ENCODE measurements at places on chromosomes 2 and 18. TPM values are rescaled to one million over a fixed set of nuclear protein-coding genes. Genes with fewer than 3 reads are reported as not detected.

- DNase-seq, result no peak
These were observed 1056.7 kb upstream of the FANCL start for GRCh38 chr2:59297816-59298215.

GRCh38 chr2:79434362-79434761 is 78.5 kb upstream of the CTNNA2 start:
- no peak for DNase-seq

DNA sequence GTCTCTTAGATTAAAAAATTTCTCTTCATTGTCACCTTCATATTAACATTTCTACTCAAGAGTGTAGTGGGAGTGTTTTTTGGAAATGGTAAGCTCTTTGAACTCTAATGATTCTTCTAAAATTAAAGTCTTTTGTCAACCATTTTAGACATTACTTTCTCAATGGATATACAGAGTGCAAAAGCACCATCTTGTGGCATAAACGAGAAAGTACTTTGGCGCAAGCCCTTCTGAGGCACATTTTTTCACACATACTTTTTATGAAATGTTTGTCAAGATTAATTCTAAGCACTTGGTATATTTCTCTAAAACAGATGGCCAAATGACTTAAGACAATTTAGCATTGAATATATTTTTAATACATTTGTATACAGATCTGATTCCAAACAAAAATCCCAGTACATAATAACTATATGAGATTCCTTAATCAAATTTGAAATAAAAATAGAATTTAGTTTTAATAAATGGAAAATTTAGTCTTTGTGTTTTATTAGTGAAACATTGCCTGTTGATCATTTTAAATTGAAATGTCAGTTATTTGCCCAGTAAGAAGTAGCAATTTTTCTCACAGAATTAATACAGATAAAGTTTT is 63.3 kb upstream of the GALNT5 start:
- DNase-seq, result peak; percentile 20

GRCh38 chr2:137302957-137303356 is 537.6 kb downstream of the THSD7B start:
- DNase-seq, result no peak

DNA sequence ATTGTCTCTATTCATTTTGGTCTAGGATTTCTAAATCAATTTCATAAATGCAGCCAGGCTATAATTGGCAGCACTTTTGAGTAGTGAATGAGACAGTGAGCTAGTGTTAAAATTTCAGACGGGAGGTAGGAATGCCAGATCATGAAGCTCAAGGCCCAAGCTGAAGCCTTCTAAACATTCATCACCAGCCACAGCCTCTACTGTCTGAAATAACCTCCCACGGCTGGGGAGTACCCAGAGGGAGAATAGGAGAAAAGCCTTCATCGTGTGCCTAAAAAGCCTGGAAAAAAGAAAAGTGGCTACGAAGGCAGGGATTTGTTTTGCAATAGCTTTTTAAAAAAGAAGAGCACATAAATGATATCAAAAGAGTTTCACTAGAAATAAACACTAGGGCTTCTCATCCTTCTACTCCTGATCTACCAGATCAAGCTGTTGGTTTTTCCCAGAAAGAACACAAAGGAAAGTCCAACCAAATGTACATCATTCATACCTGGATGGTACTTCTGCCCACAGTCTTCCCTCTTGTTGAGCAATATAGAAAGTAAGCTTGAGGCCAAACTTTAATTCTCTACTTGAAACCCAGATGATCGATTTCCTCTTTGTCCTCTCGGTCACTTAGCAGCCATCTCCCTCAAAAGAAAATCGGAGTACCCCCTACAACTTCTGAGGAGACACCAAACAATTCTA is 48.1 kb upstream of the SLC39A10 start:
- DNase-seq, result no peak

DNA sequence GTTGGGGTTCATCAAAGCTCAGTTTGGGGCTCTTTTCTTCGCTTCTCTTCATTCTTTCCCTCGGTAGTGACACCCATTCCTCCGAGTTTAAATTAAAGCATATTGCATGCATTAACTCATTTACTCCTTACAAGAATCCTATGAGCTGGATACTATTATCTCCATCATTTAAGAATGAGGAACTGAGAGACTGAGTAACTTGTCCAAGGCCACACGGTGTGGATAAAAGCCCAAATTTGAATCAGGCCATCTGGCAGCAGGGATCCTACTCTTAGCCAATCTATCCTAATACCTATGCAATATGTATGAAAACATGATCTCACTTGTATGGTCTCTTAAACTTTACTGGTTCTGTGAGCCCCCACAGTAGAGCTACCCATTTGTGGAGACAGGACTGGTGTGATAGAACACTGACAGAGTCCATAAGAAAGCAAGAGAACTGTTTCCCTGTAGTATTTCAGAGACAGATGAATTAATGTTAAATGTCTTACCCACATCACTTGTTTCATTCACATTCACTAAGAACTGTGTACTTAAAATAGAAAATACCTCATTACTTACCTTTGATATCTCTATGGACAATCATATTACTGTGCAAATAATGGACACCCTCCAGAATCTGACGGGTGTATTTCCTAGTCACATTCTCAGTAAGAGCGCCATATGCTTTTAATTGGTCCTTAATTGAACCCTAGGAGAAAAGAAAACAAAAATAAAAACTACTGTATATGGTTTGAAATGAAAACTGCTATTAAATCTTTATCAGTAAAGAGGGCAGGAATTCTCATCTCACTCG is 20.4 kb upstream of the ERCC3 start:
- no peak for DNase-seq

DNA sequence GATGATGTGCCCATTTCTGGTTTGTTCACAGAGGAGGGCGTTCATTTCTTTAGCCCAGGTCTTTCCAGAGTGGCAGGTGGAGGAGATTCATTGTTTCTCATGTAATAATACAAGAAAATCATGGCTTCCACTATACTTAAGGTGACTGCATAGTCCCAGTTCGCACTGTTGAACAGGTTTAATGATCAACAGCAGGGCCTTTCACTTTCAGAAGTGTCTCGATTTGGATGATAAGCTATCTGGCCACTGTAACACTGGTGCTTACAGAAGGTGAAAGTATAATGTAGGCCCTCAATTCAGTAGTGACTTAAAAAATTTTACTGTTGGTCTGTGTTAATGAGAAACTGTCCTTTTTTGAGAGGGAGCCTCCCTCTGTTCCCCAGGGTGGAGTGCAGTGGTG is 1.4 kb downstream of the RMC1 start:
- DNase-seq, result no peak

GRCh38 chr2:70090706-70091334 is 3.5 kb downstream of the PCBP1 start:
- DNase-seq, result no peak

GRCh38 chr18:8673256-8674209 is 31.8 kb upstream of the MTCL1 start:
- no peak for DNase-seq

DNA sequence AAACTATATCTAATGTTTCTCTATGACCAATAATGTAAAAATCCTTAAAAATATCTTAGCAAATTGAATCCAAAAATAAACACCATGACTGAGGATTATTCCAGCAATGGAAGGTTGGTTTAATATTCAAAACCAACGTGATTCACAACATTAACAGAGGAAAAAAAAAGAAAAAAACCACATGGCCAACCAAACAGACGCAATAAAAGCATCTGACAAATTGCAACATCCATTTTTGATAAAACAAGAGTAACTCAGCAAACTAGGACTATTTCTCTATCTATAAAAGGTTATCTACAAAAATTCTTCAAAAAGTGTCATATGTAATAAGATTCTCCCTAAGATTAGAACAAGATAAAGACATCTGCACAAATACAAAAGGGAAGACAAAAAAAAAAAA is 28.9 kb downstream of the PPP3R1 start:
- DNase-seq, result no peak

DNA sequence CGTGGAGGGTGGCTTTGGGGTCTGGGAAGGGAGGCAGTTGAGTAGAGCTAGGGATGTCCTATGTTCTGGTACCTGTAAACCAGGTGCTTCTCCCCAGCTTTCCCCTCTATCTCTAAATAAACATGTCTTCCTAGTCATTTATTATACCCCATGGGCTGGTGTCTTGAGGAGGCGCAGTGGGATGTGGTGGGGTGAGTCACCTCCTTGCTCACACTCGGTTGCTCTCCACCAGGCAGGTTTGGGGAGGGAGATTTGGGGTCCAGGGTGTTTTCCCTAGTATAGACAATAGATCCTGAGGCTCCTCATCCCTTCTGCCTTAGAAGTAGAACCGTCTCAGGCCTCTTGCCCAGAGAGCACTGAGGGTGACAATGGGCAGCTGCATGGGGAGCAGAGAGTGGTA is 5.1 kb downstream of the PSD4 start:
- DNase-seq, result no peak

DNA sequence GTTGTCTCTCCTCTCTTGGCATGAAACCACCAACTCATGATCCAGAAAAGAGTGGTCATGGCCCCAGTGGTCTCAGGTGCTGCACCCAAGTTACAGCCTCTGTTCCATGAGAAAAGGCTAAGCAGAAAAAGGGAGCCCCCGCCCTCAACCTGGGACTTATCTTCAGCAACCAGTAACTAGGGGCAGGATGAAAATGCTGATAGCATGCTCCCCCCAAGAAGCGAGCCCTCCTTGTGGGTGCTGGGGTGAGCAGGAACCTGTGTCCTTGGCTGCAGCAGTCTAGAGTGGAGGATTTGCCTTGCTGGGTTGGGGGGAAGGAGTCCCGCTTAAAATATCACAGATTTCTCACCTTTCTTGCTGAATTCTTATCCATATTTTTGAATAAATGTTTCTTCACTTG is 490.0 kb downstream of the SUCLG1 start:
- no peak for DNase-seq

- no peak for DNase-seq
These were observed 33.2 kb downstream of the TOGARAM2 start for GRCh38 chr2:29014331-29014730.

GRCh38 chr2:236626391-236627150 is 56.9 kb downstream of the ACKR3 start:
- DNase-seq, result no peak

DNA sequence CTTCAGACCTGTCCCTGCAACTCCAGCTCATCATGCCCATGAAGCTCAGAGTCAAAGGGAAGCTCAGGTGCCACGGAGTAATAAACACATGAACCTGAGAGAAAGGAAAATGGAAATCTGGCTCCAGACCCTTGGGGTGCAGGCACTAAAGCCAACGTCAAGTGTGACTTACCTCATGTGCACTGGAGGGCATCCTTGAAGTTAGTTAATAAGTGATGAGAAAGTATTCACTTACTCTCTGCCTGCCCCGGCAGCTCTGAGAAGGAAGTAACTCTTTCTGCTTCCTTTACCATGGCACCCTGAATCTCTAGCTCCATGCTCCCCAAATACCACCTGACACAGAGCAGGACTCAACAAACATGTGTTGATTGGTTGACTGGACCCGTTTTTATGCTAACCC is 21.4 kb upstream of the AGAP1 start:
- DNase-seq, result no peak

DNA sequence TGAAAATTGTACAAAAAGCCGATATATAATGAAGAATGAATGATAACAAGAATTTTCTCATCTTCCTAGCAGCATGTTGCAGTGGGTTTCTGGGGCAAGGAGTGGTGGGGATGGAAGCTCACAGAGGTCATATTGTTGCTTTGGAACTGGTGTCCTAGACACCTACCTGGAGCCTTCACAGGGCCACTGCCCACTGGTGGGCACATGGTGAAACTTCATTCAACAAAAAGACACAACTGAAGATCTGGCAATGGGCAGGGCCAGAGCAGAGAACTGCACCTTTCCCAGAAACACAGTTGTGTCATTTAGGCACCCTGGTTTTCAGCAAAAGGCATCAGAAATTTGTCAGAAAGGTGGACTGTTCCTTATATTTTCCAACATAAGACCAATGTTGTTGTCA is 115.3 kb downstream of the FHOD3 start:
- DNase-seq, result no peak

GRCh38 chr18:8478166-8478967 is 130.9 kb upstream of the RAB12 start:
- no peak for DNase-seq

- peak; percentile 21 for DNase-seq
These were observed 441.7 kb downstream of the ZNF521 start for GRCh38 chr18:24910221-24910620.

- no peak for DNase-seq
These were observed 40.8 kb downstream of the DSEL start for GRCh38 chr18:67475673-67476072.

DNA sequence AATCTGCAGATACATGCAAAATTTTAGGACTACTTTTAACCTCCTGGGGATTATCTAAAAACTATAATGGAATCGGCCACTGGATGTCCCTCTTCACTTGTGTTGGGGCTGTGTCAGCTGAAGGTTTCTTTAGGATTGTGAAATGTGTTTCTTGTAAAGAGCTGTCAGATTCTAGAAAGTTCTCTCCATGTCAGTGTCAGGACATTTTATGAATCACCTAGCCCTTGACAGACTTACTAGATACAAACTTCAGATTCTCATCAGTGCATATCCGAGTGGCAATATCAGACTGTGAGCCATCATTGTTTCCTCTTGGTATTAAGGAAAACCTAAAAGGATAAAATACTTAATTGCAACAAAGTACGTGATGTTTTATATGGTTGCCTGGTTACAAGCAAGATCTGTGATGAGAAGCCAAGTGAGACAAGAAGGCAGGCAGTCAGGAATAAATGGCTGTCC is 107.3 kb downstream of the CPS1 start:
- DNase-seq, result no peak

DNA sequence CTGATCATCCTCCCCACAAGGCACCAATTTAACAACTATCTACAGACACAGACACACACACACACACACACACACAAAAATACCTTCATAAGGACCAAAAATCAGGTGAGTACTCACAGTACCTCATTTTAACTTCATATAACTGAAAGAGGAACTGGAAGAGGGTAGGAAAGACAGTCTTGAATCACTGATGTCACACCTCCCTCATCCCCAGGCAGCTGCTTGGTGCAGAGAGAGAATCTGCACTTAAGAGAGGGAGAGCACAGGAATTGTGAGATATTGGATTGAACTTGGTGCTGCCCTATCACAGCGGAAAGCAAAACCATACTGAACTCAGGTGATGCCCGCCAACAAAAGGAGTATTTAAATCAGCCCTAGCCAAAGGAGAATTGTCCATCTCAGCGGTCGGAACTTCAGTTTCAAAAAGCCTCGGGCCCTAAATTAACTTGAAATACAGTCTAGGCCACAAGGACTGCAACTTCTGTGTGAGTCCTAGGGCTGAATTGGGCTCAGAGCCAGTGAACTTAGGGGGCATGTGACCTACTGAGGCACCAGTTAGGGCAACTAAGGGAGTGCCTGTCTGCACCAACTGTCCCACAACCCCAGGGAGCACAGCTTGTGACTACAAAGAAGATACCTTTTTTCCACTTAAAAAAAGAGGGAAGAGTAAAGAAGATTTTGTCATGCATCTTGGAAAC is 211.1 kb downstream of the LRATD1 start:
- DNase-seq, result no peak

- DNase-seq, result no peak
These were observed 44.7 kb upstream of the VPS54 start for GRCh38 chr2:64063924-64064331.

GRCh38 chr2:78029392-78029995 is 507.3 kb upstream of the LRRTM4 start:
- no peak for DNase-seq

TBR1 gene
- total RNA-seq, result 0.30 TPM

PDCD1 gene
- 0.10 TPM for total RNA-seq

STARD6 gene
- total RNA-seq, result not detected

RPRM gene
- 3.2 TPM for total RNA-seq

YIPF4 gene
- 22.1 TPM for total RNA-seq

IFIH1 gene
- total RNA-seq, result 8.3 TPM

MOGAT1 gene
- total RNA-seq, result 2.5 TPM

CD8A gene
- not detected for total RNA-seq

PRKAG3 gene
- total RNA-seq, result 2.5 TPM

GREB1 gene
- total RNA-seq, result 2.7 TPM

Data from skin of body (tissue), 3 donors.